NCI-H510A treated with DMSO at 0.1 percent for 48 hours (cell line): ENCODE measurements at places on chromosomes 7 and 10.

DNA sequence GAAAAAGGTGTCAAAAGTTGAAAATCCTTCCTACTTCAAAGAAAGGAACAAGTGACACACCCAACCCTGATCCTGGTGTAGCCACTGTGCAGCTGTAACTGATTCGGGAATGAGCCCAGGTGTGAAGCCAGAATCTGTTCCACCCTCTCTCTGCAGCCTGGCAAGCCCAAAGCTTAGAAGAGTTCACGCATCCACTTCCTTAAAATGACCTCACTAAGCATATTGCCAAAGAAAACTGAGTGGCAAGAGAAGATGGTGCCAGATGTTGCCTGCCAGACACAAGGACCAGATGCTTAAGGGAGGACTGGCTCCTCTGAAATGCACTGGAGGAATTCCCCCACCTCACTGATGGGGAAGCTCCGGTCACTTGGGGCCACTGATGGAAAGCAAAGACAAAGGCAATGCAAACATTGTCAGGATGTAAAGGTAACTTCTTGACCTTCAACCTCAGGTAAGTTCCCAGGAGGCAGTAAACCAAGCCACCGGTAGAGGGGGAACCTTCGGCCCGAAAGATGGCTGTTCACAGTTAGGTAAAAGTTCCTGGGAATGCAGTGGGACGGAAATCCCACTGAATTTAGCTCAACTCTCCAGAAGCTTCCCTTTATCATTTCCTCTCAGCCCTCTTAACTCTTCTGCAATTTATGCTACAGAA lies 554.9 kb downstream of the KCNMA1 start:
- DNase-seq = no peak

DNA sequence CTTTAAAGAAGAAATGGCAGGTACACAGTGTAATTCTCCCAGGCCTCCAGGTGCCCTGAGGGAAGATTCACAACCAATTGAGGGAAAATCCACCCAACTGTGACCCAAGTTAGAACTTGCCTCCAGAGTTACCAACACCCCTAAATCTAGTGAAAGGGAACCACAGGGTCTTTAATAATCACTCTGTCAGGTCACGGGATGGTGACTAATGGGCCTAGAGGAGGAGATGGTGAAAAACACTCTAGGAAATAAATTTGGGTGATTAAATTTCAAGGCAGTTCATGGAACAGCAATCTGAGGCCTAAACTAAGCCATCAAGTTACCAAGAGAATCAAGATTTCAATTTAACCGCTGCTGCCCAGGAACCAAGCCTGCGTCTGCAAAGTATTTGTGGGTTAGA lies 26.7 kb upstream of the SLF2 start:
- DNase-seq = no peak

- DNase-seq = no peak
Measured at GRCh38 chr10:13146379-13146778, 15.0 kb upstream of the MCM10 start.

- DNase-seq = no peak
Measured at GRCh38 chr10:34801097-34801733, 13.9 kb downstream of the PARD3 start.

- DNase-seq = no peak
Measured at GRCh38 chr7:80960244-80960795, 41.5 kb upstream of the SEMA3C start.

GRCh38 chr10:77969114-77969513 lies 42.6 kb upstream of the DLG5 start:
- no peak for DNase-seq

DNA sequence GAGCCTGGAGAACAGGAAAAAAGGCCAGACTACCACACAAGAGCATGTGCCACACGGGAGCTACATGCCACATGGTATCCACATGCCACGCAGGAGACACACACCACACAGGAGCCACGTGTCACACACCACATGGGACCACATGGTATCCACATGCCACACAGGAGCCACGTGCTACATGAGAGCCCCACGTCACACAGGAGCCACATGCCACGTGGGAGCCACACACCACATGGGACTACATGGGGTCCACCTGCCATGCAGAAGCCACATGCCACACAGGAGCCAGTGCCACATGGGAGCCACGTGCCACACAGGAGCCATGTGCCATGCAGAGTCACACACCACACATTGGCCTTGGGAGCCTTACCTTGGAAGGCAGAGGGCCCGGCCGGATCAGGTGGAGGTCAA lies 244.4 kb upstream of the PPP2R2D start:
- DNase-seq = no peak

DNA sequence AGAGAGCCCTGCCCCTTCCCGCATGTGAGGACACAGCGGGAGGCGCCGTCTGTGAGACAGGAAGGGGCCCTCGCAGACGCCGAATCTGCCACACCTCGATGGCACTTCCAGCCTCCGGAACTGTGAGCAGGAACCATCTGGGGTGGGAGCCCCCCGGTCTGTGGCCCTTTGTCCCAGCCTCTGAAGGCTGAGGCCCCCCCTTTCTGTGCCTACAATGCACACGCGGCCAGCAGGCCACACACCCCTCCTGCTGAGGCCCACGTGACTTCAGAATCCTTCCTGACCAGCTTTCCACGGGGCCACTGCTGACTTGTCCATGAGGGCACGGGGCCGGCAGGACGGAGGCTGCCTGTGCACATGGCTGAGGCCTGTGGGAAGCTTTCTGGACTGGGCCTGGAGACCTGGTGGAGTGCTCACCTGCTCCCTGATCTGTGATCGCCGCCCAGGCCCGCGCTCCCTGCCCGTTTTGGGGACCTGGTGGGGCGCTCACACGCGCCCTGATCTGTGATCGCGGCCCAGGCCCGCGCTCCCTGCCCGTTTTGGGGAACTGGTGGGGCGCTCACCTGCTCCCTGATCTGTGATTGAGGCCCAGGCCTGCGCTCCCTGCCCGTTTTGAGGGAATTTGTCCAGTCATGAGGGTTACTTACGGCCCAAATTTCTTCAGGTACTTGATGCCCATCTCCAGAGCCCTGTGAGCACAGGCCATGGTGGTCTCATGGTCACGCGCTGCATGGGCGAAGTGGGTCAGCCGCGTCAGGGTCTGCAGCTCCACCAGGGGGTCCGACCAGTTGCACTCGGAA lies 34.3 kb downstream of the CFAP46 start:
- no peak for DNase-seq

DNA sequence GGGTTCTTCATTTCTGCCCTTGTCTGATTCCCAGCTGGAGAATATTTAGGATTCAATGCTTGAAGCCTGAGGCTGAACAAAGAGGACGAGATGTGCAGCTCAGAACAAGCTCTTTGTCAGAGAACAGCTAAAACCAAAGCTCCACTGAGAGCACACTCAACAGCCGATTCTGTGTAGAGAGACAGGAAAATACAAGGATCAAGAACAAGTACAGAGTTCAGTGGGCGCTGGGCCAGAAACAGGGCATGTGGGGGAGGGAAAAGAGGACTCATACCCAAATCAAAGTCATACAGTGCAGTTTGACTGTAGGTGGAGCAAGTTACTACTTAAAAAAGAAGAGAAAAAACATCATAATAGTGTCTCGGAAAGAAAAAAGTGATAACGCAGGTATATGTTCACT lies at the start of gene AGMO:
Gene AGMO, minus strand, starts transcription at position 181 of the 400 bp plus-strand sequence.
- peak; percentile 16 for DNase-seq

DNA sequence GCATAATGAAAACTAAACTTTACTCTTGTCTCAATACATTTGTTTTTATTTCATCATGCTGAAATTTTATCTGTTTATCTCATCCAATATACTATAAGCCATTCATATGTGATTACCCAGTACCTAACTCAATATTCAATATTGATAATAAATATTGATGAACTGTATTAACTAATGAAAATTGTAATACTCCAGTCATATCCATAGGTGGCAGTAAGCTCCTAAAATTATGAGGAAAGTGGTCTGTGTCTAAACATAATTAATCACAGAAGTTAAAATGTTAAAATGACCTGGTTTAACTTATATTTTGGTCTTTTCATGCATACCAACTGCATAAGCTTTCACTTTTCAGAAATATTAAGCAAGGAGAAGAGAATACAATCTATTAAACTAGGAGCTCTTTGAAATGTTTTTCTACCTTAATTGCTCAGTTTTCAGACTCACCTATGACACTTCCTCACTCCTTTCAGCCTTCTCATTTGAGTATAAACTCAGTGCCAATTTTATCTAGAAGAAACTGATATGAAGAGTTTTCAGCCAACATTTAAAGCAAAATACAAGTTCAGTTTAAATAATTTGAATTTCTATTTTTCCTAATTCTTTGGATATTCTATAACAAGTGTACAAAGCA lies 30.5 kb upstream of the VWDE start:
- DNase-seq = no peak

GRCh38 chr7:131540491-131541162 lies 15.8 kb downstream of the PODXL start:
- no peak for DNase-seq

DNA sequence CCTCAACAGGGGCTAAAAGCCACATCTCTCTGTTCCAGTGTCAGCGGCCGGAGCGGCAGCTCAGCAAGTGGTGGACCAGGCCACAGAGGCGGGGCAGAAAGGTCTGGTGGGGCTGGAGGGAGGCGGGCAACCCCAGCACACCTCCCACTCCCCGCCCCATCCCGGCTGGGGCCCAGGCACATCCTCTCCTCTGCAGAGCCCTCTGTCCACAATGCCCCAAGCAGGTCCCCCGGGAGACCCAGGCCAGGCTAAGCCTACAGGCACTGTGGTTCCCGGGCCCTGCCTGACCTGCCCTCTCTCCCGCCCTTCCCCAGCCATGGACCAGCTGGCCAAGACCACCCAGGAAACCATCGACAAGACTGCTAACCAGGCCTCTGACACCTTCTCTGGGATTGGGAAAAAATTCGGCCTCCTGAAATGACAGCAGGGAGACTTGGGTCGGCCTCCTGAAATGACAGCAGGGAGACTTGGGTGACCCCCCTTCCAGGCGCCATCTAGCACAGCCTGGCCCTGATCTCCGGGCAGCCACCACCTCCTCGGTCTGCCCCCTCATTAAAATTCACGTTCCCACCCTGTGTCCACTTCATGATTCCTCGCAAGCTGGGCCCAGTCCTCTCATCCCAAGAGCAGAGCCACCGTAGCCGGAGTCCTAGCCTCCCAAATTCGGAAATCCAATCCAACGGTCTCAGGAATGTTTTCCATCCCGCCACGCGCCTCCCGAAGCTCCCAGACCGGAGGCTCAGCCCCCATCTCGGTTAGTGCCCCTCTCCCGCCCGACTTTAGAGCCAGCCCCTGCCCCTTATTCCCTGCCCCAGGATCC lies 2.1 kb downstream of the ADIRF start:
- DNase-seq = no peak

DNA sequence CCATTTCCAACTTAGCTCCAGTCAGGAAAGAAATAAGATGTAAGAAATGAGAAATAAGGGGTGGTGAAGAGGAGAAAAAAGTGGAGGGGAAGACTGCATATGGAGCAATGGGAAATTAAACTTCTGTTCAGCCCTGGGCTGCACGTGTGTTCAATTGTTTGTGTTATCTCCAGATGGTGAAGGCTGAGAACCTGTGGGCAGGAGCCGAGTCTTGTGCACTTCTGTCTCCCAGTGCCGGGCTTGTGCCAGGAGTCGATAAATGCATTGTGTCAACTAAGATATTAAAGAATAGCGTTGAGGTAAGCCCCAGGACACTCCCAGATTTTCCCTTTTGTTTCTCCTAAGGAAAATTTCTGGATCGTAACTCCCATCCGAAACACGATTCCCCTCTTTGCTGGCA lies 98.2 kb downstream of the PRLHR start:
- no peak for DNase-seq

DNA sequence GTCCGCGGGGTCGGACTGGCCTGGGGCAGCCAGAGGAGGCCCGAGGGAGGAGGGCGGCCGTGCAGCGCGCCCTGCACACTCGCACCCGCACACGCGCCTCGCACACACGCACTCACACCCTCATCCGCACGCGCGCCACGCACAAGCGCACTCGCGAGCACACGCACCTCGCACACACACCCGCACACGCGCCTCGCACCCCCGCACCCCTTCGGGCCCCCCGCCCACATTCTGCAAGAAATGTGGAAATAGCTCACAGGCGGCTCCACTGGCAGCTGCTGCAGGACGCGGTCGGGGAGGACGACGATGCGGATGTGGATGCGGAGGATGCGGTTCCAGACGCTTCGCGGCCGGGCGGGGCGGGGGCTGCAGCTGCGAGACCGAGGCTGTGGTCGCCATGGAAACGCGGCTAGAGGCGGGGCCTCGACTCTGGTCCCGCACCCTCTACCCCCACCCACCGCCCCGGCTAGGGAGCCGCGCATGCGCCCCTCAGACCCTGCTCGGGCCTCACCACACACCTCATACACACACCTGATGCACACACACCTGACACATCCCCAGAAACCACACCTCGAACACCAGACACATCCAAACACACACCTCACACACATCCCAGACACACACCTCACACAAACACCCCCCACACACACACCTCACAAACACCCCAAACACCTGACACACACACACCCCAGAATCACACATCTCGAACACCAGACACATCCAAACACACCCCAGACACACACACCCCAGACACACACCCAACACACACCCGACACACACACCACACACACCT lies at the start of gene CALY:
Gene CALY, minus strand, starts transcription at position 320 of the 793 bp plus-strand sequence. CDS start 7,907 bp downstream, outside the sequence.
- no peak for DNase-seq

GRCh38 chr10:85490431-85490830 lies 876.2 kb downstream of the GRID1 start:
- DNase-seq = no peak

DNA sequence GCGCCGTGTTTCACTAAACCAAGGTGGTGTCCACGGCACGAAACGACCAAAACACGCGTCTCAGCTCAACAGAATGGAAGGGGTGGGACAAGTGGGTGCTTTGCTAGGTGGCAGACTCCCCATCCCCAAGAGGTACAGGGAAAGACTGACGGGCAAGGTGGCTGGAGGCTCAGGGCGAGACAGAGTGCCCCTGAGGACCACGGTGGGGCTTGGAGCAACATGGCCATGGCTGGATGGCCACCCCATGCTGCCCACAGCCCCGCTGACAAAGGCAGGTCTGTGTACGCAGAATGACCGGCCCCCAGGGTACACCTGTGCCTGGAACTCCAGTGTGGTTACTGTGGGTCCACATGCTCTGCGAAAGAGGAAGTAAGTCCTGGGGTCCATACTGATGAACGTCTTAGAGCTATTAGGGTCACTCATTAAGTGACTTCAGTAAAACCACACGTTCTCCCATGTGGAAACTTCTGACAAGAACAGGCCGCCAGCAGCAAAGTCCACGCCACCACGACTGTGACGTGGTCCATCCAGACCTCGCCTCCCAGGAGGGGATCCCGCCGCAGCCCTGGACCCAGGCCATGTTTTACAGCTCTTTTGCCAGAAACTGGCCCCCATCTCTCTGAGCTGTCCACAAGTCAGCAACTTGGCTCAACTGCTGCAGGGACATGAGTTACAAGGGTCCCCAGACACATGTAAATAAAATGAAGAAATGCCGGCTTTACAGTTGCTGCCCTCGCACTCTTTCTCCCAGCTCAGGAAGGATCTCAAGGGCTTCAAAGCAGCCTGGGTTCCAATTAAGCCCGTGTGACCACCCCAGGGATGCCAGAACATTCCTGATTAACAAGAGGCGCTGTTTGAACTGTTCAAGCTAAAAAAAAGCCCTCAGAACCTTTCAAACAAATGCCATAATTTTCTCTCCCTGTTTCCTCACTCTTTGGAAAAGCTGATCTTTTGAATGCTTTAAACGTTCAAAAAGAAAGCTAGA lies 66.8 kb downstream of the MAD1L1 start:
- DNase-seq = no peak

GRCh38 chr7:18378989-18379605 lies 116.5 kb upstream of the HDAC9 start:
- DNase-seq = no peak
